AG09319 (cell line): ENCODE measurements at places on chromosomes 6 and 20.

- no peak for DNase-seq
Measured at GRCh38 chr20:48197066-48197465, 411.8 kb upstream of the SULF2 start.

- no peak for DNase-seq
Measured at GRCh38 chr6:156457601-156458000, 319.6 kb upstream of the ARID1B start.

DNA sequence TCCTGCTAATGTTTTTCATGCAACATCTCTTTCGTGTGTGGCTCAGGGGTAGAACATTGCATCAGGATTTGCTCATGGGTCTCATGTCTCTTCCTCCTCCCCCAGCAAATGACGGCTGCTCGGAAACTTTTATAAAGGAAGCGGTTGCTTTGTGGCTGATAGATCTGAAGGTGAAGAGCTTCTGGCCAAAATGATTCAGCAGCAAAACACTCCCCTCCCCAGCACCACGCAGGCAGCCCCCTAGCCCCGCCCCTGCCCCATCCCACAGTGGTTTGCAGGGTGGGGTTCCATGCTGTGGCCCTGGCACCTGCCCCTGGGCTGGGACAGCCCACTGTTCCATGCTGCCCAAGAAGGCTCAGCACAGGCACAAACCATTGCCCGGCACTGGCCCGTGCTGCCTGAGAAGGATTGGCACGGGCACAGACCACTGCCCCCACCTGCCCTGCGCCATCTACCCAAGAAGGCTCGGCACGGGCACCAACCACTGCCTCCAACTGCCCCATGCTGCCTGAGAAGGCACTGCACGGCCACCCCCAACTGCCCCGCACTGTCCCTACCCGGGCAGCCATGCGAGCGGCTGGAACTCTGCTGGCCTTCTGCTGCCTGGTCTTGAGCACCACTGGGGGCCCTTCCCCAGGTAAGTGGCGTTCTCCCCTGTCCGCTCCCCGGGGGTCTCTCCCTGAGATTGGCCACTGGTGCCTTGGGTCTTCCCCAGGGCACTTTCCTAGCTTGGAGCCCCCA is at the start of gene CST7:
TSS of gene CST7 (plus strand) at position 331 of the 741 bp plus-strand sequence. CDS start at position 568, 237 bp downstream.
- no peak for DNase-seq

GRCh38 chr20:13910492-13910891 is 79.9 kb downstream of the SEL1L2 start:
- DNase-seq = no peak

GRCh38 chr20:33005132-33005566 is 916 bp upstream of the SUN5 start:
- DNase-seq = no peak

GRCh38 chr20:50323209-50323608 is 132.6 kb downstream of the CEBPB start:
- DNase-seq = no peak
